Karpas-422 (cell line): ENCODE measurements at places on chromosomes 1 and 21. TPM values are rescaled to one million over a fixed set of nuclear protein-coding genes. Genes with fewer than 3 reads are reported as not detected.

Gene ORC1
- total RNA-seq, result 9.9 and 14.6 TPM in 2 replicates

Gene PDPN
- total RNA-seq, result not detected in 2 replicates

Gene KIF21B
- 0.22 TPM in 2 replicates for total RNA-seq

Gene ZNF672
- 16.7 and 38.3 TPM in 2 replicates for total RNA-seq

Gene CTSK
- total RNA-seq, result 3.7 and 6.5 TPM in 2 replicates

Gene ALPL
- 0.36 TPM in 1 of 2 replicates, not detected in the other for total RNA-seq

DNA sequence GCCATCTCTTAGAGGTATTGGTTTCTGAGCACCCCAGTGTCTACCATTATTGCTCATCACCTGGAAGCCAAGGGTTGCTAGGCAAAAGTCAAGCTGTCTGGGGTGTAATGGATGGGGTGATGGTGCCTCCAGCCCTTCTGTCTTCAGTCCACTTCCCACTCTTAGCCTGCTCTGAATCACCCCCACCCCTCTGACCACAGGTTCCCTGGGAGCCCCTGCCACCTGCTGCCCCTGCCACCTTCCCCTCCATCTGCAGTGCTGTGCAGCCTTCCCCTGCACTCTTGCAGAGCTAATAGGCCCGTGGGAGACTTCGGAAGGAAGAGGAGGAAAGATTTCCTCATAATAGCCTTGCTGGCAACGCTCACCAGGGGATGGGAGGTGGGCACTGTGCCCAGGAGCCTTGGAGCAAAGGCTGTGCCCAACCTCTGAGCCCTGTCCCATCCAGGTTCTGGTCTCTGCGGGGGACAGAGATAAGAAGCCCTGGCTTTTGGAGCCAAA lies 35.5 kb downstream of the CAPN2 start:
- DNase-seq, result no peak

DNA sequence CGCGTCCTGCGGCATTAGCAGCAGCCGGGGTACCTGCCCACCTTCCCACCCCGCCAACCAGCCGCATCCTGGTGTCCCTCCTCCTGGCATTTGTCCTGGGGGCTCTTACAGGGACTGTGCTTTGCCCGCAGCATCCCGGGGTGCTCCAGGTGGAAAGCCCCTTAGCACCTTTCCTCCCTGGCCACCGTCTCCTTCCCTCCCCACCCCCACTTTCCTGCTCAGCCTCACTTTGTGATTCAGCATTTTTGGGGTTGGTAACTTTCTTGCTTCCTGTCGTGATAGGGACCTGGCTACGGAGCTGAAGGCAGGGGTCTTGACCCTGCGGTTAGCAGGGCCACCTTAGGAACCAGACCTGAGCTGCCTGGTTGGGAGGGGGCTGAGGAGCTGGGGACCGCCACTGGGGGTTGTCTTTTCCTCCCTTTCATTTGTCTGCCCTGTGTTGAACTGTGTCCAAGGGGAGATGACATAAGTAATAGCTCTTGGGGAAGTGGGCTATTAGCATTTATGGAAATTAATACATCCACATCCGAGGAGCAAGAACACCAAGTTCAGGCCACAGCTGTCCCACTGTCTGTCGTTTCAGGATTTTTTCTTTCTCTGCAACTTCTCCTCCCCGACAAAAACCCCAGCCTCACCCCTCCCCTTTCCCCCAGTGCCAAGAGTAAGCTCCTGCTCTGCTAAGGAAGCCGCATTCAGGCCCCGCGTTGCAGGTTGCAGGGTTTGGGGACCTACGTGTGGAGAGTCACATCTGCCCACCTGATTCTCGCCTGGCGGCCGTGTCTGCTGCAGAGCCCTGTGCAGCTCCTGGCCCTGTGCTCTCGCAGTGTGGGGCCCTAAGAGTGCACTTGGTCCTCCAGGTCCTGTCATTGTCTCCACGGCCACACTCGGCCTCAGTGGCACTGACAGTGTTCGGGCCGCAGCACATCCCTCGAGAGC lies 1.6 kb upstream of the NPHP4 start:
- DNase-seq, result peak; percentile 56

- DNase-seq, result peak; percentile 21
Observed at GRCh38 chr1:175118375-175119367, 51.0 kb downstream of the TNN start.

GRCh38 chr1:42844592-42845140 lies 1.7 kb upstream of the ZNF691 start:
- DNase-seq, result no peak

- no peak for DNase-seq
Observed at GRCh38 chr1:111749628-111750027, 6.1 kb upstream of the DDX20 start.

- no peak for DNase-seq
Observed at GRCh38 chr1:910311-910880, 13.3 kb upstream of the SAMD11 start.

GRCh38 chr1:9827558-9828185 lies 3.9 kb upstream of the CLSTN1 start:
- peak; percentile 62 for DNase-seq

DNA sequence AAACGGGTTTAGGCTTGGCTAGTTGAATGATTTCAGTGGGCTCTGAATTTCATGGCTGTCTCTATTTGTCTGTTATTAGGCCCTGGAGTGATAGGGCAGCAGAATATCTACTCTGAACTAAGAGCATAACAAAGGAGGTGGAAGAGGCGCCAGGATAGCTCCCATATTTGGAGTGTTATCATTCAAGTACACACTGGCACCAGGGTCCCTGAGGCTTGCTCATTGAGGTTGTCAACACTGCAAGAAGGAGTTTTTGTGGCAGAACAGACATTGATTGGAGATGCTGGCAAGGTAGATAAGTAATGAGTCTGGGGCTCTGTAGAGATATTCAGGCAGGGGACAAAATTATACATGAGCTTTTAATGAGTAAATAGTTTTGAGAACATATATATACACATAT lies 1748.4 kb downstream of the MRPL39 start:
- DNase-seq, result no peak

DNA sequence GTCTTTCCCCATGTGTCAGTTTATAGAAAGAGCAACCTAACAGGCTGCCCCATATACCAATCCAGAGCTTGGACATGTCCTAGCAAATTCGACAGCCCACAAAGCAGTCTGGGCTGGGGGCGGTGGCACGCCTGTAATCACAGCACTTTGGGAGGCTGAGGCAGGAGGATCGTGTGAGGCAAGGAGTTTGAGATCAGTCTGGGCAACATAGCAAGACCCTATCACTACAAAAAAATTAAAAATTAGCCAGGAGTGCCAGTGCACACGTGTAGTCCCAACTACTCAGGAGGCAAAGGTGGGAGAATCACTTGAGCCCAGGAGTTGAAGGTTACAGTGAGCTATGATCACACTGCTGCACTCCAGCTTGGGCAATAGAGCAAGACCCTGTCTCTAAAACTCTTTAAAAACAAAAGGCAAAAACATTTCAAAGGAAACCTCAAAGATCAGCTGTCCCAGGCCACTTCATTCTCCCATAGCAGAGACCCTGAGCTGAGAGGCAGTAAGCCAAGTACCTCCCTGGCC lies 54.4 kb downstream of the SETD4 start:
- DNase-seq, result no peak

- DNase-seq, result peak; percentile 90
Observed at GRCh38 chr1:15323351-15323988, 76.4 kb downstream of the FHAD1 start.

GRCh38 chr21:38929142-38929541 lies 123.4 kb downstream of the ETS2 start:
- DNase-seq, result no peak

DNA sequence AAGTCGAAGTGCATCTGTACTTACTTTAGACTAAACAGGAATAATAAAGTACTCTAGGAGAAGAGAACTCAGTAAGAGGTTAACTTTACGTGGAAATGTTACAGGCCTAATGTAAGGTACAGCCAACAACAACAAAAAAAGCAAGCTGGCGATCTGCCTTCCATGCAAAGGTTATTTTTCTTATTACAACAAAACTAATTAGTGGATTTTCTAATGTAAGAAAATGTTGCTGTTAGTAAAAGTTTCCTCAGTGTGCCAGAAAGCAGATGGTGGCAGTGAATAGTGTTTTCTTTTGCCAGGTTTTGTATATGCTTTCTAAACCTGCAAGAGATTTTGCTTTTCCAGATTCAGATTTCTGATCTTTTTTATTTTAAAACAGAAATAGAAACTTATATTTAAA lies 179.2 kb downstream of the NFIA start:
- no peak for DNase-seq

DNA sequence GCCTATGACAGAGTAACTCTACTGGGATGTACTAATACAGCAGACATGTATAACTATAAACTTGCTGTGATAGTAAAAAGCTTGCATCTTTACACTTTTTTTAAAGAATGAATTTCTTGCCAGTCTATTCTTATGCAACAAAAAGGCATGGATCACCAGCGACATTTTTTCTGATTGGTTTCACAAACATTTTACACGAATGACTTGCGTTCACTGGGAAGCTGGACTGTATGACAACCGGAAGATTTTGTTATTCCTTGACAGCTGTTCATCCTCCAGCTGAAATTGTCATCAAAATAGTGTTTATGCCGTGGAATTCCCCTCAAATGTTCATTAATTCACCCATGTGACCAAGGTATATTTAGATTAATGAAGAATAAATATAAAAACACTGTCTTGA lies 131.0 kb downstream of the XPR1 start:
- DNase-seq, result no peak

- DNase-seq, result no peak
Observed at GRCh38 chr1:110135666-110136065, 14.6 kb upstream of the SLC6A17 start.

GRCh38 chr1:62335656-62336055 lies 16.4 kb upstream of the KANK4 start:
- DNase-seq, result peak; percentile 45

DNA sequence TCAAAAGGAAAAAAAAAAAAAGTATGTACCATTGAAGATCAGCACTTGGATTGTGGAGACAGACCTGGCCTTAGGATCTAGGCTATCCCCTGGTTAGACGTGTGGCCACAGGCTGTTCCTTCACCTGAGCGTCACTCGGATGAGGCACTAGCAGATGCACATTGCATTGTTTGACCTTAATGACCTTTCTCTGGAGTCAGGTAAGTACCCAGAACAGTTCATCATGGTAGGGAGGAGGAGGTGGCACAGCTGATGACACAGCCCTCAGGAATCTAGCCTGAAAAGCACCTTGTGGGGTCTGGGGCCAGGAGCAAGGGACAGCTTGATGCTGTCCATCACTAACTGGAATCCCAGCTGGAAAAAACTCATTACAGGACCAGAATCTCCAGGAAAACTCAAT lies 21.2 kb downstream of the NECAP2 start:
- no peak for DNase-seq

DNA sequence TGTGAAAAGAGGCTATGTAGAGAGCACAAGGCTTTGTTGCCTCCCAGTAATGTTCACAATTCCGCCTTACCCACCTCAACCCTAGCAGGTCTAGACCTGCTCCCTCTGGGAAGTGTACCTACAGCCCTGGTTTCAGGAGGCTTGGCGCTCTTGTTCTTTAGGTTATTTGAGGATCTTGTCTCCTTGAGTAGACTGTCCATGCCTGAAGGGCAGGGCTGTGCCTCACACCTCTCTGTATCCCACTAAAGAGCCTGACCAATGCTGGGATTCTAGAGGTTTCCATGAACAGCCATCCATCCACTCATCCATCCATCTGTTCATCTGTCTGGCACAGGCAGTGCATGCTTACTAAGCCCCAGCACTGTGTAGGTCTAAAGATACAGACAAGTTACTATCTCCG lies 1.0 kb downstream of the RAB7B start:
- no peak for DNase-seq

DNA sequence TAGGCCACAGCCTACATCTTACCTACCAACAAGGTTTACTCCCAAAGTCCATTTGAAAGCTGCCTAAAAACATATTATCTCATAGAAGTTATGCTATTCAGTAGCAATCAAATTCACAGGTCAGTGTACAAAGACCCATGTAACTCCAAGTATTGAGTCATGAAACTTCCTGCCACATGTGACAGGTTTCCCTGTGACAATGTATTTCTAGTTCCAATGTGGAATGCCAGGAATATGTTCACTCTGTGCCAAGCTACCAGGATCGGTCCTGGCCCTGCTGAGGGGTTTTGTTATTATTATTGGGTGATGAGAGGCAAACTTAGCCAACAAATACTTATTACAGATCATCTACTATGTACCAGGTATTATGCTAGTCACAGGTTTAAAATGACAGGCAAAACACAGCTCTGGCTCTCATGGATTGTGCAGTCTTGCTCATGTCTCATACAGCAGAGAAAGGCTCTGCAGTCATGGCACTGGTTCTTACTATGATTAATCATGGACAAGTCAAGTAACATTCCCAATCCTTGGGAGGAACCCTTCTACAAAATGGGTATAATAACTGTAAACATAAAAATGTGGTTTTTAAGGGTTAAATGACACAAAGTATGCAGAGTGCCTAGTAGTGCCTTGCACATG lies 22.5 kb downstream of the DPH5 start:
- DNase-seq, result no peak

- DNase-seq, result no peak
Observed at GRCh38 chr1:116277840-116278540, 95.1 kb upstream of the ATP1A1 start.

DNA sequence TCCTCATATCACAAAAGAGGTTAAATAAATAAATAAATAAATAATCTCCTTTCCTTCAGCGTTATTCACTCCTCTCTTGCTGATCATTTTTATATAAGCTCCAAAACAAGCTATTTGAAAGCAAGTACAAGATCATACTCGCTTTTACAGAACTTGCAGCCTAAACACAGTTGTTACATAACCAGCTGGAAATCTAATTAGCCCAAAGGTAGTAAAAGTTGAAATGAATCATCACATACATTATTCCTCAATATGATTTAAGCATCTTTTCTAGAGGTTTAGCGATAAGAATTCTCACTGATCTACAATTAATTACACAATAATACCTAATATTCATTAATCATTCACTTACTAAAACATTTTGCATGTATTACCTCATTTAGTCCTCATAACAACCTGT lies 160.2 kb downstream of the COP1 start:
- no peak for DNase-seq
